ENCODE measurements at places on chromosomes 3 and 15.

DNA sequence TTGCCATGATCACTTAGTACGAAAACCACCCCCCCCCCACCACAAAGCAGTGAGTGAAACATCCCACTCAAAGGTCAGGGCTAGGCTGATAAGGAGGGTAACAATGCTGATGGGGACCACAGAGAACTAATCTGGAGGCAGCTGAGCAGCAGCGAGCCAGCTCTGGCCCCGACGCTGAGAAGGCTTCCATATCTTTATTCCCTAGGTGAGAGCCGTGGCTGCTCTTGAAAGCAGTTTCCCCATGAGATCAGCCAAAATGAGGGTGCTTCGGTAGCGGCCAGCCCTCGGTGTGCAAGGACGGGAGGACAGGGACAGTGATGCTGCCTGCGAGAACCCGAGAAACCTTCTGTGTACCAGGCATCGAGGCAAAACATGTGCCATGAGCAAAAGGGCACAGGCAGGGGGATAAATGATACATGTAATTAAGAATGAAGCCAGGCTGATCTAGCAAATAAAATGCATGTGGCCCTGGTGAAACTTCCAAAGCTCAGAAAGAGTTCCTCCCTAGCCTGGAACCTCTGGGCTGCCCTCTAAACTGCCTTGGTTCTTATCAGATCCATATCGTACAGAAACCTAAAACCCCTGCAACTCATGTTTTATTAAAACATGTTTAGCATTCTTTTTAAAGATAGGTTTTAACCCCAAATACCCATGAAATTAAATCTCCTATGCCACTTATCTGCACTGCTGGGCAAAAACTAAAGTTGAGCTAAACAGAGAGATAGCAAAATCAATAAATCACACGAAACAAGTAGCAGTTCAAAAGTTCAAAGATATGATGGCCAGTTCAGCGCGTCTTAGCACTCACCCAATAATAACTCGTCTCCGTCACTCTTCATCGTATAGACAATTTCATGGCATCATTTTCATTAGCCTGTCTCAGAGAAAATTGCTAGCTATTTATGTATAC is 337.3 kb downstream of the FOXP1 start:
- no peak for DNase-seq

DNA sequence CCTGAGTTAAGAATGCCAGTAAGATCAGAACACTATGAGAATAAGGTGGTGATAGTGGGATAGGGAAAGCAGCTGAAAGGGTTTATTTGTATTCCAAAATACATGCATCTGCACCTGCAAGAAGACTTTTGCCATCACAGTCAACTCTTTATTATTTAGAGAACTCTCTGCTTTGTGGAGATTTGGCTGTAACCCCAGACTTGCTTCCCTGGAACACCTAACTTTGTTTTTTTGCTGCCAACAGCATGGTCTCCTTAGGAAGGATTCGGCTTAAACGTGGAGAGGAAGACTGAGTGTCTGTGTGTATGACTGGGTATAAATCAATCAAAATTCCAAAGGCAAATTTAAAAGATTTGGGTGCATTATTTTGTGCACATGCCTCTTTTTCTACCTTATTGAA is 21.6 kb upstream of the SLITRK3 start:
- no peak for DNase-seq

DNA sequence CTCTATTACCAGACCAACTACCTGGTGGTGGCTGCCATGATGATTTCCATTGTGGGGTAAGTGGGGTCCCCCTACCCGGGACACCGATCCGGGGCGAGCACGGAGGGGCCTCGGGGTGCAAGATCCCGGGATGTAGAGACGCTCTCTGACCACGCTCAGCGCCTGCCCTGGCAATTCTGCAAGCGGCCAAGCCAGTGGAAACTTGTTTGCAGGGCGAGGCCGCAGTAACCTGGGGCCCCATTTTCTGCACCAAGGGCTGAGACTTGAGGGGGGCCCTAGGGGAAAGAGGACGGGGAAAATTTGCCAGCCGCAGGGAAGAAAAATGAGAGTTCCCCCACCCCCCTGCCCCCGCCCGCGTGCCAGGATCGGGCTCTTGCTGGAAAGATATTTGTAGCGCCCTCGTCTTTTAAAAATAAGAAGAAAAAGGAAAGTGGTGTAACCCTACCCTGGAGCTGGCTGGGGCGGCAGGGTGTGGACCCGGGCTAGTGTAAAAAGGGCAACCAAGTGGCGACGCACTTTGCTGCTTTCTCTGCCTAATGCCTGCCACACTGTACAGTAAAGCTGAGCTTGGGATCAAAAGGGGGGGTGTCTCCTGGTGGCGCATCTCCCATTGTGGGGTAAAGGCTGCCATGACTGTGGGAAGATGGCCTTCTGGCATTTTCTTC is 563 bp downstream of the ARL6IP5 start:
- peak; percentile 30 for DNase-seq

DNA sequence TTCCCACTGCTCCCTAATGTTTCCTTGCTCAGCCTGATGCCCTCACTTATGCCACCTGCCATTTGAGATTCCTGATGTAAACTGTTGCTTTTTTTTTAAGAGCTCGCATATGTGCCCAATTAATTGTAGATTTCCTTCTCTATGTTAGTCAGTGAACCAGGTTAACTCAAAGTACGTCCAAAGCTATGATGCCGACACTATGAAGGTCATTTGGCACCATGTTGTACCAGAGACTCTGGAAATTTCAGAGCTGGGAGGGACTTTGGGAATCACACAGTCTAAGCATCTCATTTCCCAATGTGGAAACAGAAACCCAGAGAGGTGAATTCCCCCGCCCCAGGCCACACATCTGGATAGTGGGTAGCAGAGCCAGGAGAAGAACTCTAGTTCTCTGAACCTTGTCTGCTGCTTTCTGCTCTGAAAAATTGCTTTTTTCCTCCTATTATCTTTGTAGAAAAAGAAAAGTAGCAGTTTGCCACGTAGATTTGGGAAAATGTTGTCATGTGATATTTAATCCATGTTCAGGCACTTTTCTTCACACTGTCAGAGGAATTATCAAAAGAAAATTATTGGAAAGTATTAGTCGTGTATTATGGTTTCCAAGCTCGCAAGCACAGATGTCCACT is 38.5 kb upstream of the TNFAIP8L3 start:
- DNase-seq, result no peak

- no peak for DNase-seq
Measured at GRCh38 chr3:137199678-137200077, 241.9 kb downstream of the IL20RB start.

DNA sequence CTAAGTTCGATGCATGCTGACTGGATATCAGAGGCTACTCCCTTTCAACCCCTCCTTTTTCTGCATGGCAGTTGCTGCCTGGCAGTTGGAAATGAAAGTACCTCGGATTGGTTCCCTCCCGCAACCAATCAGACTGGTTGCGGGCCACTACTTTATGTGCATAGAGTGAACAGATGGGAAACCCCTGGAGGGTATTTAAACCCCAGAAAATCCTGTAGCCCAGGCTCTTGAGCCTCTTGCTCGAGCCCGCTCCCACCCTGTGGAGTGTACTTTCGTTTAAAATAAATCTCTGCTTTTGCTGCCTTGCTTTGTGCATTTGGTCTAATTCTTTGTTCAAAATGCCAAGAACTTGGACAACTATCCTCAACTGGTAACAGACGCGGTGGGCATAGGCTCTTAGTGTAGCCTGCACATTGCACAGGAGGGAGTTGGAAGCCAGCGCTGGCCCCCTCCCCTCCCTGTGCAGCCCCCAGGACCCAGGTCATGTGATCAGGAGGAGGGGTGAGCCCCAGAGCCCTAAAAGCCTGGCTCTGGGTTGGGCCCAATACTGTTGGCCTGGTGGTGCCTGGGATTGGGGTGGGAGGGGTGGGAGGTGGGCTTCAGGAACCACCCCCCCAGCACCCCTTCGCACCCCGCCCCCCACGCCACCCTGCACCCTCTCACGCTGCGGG is 26.8 kb downstream of the RHCG start:
- no peak for DNase-seq

GRCh38 chr3:24400450-24400849 is 94.2 kb downstream of the THRB start:
- DNase-seq, result no peak

DNA sequence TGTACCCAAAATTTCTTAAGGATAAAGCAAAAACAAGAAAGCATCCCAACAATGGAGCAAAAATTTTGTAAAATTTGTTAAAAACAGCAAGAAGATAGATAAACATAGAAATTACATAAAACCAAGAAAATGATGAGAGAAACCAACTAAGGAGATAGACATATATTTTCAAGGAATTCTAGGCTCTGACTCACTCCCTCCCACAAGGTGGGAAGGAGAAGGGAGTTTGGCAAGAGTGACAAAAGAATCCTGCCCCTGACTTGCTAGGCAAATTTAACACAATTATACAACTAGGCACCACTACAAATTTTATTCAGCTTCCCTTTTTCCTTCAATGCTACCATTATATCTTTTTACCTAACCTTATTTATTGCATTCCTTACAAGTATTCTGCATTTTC is 70.9 kb downstream of the MYO9A start:
- DNase-seq, result peak; percentile 26

DNA sequence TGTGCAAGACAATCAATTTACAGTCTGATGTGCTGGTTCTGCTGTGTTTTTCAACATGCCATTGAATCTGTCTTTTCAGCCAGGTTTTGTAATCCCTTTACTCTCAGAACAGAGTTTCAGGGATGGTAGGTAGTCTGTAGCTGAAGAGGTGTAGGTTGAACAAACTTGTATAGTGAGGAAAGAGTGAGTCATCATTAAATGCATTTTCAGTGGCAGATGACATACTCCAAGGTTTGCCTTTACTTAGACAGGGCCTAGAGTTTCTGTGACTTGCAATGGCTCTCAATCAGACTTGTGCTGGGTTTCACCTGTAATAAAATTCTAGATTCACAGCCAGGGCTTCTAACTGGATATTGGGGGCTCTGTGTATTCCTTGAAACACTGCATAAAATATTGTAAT is 94.6 kb downstream of the CYP19A1 start:
- no peak for DNase-seq

- peak; percentile 20 for DNase-seq
Measured at GRCh38 chr3:24523988-24524727, 29.5 kb upstream of the THRB start.

DNA sequence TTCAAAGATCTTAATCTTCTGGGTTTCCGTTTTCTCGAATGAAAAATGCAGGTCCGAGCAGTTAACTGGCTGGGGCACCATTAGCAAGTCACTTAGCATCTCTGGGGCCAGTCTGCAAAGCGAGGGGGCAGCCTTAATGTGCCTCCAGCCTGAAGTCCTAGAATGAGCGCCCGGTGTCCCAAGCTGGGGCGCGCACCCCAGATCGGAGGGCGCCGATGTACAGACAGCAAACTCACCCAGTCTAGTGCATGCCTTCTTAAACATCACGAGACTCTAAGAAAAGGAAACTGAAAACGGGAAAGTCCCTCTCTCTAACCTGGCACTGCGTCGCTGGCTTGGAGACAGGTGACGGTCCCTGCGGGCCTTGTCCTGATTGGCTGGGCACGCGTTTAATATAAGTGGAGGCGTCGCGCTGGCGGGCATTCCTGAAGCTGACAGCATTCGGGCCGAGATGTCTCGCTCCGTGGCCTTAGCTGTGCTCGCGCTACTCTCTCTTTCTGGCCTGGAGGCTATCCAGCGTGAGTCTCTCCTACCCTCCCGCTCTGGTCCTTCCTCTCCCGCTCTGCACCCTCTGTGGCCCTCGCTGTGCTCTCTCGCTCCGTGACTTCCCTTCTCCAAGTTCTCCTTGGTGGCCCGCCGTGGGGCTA is at the start of the genes B2M and PATL2:
B2M (plus strand) TSS at position 422 of the 647 bp plus-strand sequence; CDS start at position 452, 30 bp downstream.
PATL2 (minus strand) TSS at position 228 of the 647 bp plus-strand sequence. CDS start 34,833 bp downstream, outside the sequence.
- DNase-seq, result peak; percentile 95

DNA sequence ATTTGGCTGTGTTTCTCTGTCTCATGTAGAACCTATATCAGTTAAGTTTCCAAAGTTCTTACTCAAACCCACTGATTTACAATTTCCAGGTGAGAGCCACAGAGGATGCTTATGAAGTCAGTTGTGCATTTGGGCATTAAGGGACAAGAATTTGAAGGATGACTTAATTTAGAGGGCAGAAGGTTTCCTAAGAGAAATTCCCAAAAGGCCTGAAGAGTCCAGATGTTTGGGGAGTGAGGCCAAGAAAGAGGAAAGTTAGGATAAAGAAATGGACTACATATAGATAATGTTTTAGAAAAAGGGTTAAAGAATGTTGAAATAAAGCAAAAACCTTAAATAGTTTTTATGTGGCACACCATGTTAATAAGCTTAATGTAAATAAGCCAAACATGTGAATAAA is 338.7 kb upstream of the GRM7 start:
- DNase-seq, result no peak

GRCh38 chr3:22713936-22714335 is 489.2 kb upstream of the UBE2E2 start:
- peak; percentile 72 for DNase-seq

- DNase-seq, result no peak
Measured at GRCh38 chr15:60735559-60736047, 256.7 kb upstream of the ICE2 start.

DNA sequence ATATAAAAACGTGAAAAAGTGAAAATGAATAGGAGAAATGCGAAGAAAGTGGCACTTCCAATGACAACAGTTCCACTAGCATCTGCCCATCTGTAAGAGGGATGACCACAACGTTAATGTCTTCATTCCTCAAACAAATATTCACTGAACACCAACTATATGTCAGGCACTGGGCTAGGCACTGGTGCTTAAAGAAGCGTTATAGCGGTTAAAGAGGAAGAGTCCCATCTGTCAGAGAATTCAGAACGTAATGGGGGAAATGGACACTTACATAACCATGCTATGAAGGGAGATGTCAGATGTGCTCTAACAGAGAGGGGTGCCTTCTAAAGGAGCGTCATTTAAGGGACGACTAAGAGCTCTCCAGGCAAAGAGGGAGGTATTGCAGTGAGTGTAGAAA is 8.2 kb downstream of the RUBCN start:
- no peak for DNase-seq

DNA sequence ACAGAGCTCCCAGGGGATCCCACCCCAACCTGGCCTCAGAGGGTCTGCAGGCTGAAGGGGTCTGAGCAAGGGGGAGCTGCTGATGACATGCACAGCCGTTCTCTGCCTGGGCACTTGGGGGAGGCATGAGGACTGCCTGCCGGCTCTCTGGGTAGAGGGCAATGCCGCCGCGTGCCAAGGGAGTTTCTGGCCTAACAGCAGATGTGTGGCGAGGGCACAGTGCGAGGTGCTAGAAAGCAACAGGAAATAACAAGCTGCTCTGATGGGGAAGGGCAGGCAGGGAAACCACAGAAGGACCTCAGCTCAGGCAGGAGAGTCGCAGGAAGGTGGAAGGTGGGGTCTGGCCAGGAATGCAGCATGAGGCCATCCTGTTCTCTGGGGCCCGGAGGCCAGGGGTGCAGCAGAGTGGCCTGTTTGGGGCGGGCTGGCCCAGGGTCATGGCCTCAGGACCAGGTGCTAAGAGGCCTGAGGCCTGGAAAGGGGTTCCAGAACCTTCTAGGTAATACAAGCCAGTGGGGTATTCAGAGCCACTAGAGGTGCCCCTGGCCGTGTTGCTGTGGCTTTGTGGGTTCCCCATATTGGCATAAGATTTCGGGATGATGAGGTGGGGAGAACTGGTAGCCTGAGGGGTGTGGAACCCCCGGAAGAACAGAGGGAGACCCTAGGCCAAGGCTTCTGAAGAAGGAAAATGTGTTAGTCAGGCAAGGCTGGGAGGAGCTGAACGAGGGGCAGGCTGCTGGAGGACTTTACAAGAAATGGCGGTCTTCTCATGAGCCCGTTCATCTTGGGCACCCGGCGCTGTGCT is 41.2 kb downstream of the RGMA start:
- DNase-seq, result no peak
